ENCODE measurements at places on chromosomes 7 and 10.

- DNase-seq = no peak
Observed at GRCh38 chr10:78516236-78516635, 482.6 kb downstream of the RPS24 start.

DNA sequence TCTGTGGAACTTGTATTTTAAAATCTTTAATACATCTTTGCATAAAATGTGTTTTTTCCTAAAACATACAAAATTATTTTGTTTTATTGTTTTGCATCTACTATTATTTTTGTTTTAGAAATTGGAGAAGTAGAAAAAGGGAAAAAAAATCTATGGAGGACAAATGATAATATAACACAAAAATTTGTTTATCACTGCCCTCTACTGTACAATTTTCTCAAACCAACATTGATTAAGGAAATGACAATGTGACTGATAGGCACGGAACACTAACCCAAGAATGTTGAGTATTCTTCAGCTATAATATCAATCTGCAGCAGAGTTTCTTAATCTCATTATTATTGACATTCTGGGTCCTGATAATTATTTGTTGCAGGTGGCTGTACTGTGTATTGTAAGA, 9.5 kb upstream of the ING3 start:
- DNase-seq = no peak

DNA sequence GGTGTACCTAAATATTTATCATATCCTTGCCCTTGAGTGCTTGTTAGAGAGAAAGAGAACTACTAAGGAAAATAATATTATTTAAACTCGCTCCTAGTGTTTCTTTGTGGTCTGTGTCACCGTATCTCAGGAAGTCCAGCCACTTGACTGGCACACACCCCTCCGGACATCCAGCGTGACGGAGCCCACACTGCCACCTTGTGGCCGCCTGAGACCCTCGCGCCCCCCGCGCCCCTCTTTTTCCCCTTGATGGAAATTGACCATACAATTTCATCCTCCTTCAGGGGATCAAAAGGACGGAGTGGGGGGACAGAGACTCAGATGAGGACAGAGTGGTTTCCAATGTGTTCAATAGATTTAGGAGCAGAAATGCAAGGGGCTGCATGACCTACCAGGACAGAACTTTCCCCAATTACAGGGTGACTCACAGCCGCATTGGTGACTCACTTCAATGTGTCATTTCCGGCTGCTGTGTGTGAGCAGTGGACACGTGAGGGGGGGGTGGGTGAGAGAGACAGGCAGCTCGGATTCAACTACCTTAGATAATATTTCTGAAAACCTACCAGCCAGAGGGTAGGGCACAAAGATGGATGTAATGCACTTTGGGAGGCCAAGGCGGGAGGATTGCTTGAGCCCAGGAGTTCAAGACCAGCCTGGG, 11.4 kb downstream of the SERPINE1 start:
- peak; percentile 64 for DNase-seq

DNA sequence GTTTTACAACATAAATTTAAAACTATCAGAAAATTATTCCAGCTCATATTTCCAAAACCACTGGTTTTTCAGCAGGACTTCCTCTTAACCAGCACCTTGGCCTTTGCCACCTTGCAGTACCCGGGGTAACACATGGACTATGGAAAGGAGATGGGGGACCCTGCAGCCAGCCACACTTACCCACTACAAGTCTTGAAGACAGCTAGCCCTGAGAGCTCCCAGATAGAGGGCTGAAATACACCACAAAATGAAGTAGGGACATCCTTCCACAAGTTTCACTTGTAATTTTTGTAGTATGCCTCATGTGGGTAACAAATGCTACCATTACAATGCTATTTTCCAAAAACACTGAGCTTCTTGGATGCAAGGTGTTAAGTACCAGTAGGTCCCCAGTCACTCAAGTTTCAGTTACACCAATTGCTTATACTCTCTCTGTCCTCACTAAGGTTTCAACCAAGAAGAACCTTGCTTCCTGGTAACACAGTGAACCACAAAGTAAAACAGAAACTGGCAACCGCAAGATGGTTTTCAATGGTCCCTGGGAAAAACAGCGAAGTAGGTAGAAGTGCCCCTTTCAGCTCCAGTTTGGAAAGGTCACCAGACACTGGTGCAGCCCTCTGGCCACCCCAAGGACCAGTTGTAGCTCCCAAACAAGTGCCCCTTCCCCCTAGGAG, 110.9 kb downstream of the SGMS1 start:
- DNase-seq = peak; percentile 51

- no peak for DNase-seq
Observed at GRCh38 chr7:134014935-134015334, 112.2 kb upstream of the LRGUK start.

DNA sequence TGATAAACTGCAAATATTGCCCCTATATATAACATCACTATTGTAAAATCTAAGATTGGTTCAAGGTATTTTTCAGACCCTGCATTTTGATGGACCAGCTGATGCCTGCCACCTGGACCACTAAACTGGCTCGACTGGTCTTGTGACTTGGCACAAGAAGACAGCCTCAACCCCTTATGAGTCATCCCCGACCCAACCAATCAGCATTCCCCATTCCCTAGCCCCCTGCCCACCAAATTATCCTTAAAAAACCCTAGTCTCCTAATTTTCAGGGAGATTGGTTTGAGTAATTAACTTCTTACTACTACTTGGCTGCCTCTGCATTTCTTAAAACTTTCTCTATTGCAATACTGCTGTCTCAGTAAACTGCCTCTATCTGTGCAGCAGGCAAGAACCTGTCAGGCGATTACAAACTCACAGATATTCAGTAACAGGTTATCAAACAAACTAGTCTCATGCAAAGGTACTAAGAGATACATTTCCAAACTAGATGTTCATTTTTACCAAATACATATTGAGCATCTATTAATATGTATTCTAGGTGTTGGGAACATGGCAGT, 5.5 kb downstream of the CCDC186 start:
- no peak for DNase-seq

DNA sequence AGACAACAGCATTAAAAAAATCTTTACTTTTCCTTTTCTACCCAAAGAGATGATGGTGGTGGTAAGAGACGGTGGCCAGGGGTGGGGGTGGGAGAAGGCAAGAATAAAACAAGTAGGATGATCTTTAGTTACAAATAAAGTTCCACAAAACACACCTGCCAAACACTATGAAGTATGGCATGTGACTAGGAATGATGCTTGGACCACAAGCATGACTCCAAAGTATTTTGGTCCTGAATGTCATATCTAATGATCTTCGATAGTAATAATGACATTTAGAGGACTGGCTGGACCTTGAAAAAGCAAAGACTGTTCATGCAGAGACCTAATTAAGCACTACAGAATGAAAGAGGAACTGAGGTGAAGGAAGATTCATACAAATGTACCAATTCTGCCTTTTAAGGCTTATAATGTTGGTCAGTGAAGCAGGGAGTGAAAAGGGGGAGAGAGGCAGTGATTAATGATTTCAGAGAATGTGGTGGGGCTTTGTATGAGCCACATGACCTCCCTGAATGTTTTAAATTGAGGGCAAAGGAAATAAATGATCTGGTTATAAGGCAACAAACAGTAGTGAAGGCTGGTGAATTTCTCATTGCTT, 29.6 kb upstream of the DKK1 start:
- DNase-seq = no peak

DNA sequence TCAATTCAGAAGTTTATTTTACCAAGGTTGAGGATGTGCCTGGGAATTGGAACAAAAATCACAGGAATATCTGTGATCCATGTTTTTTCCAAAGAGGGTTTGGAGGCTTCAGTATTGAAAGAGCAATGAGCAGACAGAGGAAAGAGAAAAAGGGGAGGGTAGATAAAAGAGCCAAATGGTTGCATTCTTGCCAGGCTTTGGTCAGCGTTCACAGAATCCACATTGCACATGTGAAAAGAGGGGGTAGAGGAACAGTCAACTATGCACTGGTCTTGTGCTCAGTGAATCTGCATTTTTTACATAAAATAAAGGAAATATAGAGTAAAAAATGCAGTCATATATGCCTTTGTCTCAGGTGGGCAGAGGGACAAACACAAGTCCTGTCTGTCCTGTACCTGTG, 20.6 kb upstream of the ERCC6 start:
- DNase-seq = no peak

Measured in CD8-positive, alpha-beta memory T cell (primary cell).